ENCODE measurements at places on chromosomes 1 and 21.
A peak's percentile ranks its signal among the peaks of the same experiment; 100 is the strongest.

DNA sequence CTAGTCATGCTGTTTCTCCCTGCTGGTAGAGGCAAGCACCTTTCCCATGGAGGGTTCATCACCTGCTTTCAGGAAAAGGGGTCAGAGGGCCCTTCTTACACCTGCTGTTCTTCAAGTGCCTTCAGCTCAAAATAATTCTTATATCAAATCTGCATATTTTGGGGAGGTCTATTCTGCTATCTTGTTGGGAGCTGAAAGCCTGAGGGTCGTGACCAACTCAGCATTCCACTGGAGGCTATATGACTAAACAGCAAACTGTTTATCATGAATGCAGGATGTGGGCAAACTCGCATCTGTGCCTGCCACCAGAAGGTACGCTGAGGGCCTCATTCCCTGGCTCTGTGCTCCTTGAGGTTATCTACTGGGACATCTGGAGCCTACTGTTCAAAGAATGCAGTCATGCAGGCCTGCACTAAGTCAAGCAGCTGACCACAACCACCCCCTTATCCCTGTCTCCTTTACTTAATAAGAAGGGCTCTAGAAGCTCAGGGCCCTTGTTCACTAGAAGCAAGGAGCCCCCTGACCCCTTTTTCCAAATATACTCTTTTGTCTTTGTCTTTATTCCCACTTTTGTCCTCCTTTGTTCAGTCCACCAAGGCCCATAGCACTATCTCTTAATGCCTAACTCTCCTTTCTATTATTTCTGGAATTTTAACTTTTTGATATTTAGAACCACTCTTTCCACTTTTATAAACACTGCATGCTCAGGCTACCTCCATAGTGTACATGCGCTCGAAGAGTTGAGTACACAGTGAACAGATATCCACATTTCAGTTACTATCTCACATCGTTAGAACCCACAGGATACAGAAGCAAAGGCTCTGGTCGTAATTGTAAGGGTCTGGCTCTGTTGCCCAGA lies 4.5 kb upstream of the TRIM17 start:
- DNase-seq: no peak

- DNase-seq: no peak
Observed at GRCh38 chr21:37675202-37675801, 241.0 kb downstream of the KCNJ6 start.

GRCh38 chr1:235757587-235758096 lies 108.1 kb upstream of the GNG4 start:
- no peak for DNase-seq

DNA sequence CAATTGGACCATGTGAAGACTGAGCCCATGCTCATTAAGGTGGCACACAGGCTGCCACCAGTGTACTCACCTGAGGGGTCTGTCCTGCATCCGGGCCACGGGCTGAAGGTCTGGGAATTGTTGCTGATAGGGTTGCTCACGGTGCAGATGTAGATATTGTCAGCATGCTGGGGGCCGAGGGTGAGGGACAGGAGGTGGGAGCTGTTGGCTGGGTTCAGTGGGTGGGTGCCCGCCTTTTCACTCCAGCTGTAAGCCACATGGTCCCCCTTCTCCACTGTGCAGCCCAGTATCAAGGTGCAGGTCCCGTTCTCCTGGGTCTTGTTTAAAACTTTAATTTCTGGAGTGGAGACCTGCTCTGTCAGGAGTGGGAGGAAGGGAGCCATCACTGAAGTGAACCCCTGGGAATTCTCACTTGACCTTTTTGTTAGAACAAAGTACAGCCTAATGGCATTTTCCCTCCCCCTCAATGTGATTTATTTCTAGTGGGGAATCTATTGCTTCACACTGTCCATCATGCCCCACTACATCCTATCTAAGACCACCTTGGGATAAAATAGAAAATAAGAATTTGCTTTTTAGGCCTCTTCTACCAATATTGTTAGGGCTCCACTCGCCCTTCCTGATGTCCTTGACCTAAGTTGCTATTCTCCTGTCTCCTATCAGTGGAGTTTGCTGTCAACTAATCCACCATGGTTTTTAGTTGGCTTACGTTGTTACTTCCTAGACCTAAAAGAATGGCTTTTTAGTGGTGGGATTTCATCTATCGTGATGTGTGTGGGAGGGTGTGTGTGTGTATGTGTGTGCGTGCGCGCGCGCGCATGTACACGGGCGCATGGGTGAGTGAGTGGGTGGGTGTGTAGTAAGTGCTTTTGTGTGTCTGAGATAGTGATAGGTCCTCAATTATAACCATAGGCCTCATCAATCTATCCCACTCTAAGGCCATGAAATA lies 12.0 kb downstream of the SLAMF1 start:
- no peak for DNase-seq

DNA sequence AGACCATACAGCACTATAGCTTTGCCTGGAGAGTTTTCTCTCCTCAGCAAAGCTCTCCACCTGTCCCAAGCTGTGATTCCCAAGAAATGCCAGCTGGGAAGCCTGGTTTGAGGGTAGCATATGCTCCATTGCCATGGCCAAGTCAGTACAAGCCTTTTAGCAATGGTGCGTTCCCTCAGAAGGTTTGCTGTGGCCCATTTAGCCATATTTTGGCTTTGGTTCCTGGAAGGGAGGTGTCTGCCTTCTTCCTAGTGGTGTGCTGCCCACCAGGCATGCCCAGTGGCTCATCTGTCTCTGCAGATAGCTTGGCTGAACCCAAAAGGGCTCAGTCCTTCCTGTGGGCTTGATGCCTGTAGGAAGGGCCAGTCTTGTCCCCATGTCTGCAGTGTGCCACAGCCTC lies 32.4 kb downstream of the GALNT2 start:
- no peak for DNase-seq

- DNase-seq: no peak
Observed at GRCh38 chr1:204680461-204680860, 5.1 kb downstream of the LRRN2 start.

GRCh38 chr1:227938911-227939790 lies 8.6 kb downstream of the WNT9A start:
- no peak for DNase-seq

GRCh38 chr21:36422279-36423098 lies 37.3 kb downstream of the CHAF1B start:
- DNase-seq: peak; percentile 43

GRCh38 chr1:52057876-52058415 lies 1.9 kb downstream of the BTF3L4 start:
- DNase-seq: no peak

- DNase-seq: peak; percentile 41
Observed at GRCh38 chr1:84103197-84103992, 40.7 kb upstream of the PRKACB start.

DNA sequence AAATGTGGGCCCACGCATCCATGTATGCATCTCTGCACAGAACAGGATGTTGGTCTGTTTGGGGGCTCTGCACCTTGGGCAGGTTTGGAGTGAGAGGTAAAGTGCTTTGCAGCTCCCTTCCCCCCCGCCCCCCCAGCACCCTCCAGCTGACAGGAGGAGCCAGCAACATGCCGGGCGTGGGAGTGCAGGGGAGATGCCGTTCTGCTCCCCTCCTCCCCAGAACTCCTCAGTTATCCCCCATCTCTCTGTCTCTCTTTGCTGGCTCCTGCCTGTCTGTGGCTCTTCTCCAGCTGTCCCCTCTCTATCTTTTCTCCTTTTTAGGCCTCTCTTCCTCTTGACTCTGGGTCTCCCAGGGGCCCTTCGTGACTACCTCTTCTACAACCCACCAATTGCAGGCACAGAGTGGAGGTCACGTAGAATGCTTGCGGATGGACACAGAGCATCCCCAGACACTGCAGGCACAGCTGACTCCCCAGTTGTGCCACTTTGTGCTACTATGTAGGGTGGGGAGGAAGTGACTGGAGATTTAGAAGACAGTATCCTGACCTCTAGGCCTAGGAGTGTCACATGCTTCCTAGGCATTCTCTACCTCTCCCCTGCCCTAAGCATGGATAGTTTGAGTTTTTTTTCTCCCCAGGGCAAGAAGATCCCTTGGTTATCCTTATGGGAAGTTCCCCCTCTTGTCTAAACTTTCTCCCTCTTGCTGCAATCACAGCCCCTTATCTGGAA lies 1.7 kb upstream of the RORC start:
- no peak for DNase-seq

DNA sequence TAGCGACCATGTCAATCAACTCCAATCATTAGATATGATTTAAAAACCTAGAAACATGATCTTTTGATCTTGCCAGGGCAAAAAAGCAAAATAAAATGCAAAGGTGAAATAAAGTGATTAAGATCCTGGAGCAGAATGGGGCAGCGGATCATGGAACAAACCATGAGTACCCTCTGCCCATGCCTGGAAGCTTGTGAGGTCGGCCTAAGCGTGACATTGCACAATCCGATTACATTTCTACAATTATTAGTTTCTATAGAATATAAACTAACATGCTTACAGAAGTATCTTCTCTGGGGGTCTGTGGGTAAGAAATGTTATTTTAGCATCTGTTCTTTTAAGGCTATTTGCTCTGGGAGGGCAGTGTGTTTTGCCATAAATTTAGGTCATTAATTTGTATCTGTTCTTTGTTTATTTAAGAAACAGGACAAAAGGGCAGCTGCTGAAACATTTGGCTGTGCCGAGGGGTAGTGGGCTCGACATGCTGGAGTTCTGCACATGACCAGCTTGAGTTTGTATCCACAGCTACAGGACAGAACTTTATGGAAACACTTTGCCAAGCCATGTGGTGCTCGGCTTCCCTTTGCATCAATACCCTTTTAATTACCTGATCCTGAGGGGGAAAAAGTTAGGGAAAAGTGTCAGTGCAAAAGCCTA lies 55.9 kb downstream of the ZBTB18 start:
- DNase-seq: no peak

DNA sequence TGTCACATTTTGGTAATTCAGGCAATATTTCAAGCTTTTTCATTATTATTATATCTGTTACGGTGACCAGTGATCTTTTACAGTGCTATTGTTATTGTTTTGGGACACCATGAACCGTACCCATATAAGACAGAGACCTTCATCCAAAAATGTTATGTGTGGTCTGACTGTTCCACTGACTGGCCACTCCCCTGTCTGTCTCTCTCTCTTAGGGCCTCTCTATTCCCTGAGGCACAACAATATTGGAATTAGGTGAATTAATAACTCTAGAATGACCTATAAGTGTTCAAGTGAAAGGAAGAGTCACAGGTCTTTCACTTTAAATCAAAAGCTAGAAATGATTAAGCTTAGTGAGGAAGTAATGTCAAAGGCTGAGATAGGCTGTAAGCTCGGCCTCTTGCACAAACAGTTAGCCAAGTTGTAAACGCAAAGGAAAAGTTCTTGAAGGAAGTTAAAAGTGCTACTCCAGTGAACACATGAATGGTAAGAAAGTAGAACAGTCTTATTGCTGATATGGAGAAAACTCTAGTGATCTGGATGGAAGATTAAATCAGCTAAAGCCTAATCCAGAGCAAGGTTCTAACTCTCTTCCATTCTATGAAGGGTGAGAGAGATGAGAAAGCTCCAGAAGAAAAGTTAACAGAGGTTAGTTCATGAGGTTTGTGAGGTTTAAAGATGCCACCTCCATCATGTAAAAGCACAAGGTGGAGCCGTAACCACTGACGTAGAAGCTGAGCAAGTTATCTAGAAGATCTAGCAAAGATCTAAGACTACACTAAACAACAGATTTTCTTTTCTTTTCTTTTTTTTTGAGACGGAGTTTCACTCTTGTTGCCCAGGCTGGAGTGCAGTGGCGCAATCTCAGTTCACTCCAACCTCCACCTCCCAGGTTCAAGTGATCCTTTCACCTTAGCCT lies 19.7 kb upstream of the DIPK1A start:
- DNase-seq: no peak

DNA sequence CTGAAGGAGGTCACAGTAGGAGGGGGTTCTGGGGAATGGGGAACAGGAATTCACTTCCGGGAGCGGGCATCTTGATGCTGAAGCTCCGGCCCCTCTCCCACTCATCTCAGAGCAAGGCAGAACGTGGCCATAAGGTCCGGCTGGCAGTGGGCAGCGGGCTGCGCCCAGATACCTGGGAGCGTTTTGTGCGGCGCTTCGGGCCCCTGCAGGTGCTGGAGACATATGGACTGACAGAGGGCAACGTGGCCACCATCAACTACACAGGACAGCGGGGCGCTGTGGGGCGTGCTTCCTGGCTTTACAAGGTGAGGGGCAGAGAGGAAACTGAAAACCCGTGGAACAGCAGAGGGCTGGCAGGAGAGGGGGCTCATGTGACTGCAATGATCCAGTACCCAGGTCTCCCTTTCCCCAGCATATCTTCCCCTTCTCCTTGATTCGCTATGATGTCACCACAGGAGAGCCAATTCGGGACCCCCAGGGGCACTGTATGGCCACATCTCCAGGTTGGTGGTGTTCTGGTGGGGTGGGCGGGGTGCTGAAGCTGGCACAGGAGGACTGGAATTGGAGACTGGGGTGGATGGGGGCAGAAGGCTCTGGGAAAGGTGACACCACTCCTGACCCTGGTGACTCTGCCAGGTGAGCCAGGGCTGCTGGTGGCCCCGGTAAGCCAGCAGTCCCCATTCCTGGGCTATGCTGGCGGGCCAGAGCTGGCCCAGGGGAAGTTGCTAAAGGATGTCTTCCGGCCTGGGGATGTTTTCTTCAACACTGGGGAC lies 3.0 kb downstream of the SLC27A3 start:
- no peak for DNase-seq
